ENCODE measurements at places on chromosomes 11 and 22.

DNA sequence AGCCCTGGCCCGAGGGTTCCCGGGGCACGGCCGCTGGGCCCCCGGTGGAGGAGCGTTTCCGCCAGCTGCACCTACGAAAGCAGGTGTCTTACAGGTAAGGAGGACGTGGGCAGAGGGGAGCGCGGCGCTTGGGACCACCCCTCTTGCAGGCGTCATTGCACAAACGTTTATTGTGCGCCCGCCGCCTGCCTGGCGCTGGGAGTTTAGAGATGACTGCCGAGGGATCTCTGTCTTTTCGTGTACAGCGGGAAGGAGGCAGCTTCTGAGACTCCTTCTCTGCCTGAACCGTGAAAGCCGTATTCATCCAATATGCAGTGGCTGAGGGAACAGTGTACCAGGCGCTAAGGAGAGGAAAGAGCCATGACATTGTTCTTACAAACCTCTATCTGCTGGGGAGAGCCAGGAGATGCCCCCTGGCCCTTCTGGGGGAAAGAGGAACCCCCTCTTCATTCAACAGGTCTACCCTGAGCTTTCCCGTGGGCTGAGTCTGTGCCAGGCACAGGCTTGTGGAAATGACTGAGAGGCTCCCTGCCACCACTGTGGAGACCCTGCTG lies 13.8 kb upstream of the DGKZ start:
- peak; percentile 71 for DNase-seq

GRCh38 chr22:31106731-31107177 lies 614 bp downstream of the SELENOM start:
- no peak for DNase-seq

DNA sequence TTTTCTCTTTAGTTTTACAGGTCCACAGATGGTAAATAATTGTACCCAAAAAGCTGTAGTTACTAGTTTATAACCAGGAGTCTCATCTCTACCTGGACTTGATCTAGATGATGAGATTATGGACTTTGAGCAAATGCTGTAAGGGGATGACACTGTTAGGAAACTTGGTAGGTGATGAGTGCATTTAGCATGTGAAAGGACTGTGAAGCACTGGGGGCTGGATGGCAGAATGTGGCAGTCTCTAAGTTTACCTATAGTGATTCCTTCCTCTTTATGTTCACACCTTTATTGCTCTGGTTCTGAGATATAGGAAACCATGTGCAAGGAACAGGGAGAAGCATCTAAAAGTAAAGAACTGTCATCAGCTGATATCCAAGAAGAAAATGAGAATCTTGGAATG lies 230.7 kb upstream of the CHORDC1 start:
- DNase-seq: no peak

GRCh38 chr11:12085371-12086251 lies 24.8 kb upstream of the MICAL2 start:
- no peak for DNase-seq

- DNase-seq: no peak
These were observed 36.0 kb downstream of the IRAG1 start for GRCh38 chr11:10657308-10658271.

DNA sequence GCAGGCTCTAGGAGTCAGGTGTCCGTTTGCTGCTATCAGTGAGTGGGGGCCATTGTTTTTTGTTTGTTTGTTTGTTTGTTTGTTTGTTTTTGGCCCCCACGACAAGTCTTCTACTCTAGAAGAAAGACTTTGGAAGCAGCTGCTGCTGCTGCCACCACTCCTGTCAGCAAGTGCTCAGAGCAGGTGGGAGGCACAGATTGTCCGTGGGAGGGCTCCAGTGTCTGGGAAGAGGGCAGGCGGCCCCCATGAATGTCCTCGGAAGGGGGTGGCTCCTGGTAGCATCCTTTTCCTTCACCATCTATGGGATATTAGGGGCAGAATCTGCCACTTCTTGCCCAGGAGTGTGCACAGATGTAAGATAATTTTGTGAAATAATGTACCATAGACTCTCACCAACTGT lies 37.8 kb upstream of the YWHAH start:
- no peak for DNase-seq

DNA sequence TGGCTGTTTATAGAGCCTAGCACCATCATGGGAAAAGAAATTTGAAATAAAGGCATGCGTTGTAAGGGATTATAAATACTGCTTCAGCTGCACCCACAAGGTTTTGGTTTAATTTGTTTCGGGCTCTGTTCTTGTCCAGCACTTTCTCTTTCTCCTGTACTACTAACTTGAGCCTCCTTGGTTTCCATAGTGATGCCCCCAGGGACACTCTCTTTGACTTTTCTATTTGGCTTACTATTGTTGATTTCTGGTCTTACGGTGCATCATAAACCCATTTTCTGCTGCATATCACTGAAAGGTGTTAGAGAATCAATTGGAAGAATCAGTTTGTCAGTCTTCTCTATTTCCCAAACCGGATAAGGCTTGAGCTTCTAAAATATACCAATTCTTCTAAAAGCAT lies 1674.3 kb upstream of the RAG2 start:
- no peak for DNase-seq

DNA sequence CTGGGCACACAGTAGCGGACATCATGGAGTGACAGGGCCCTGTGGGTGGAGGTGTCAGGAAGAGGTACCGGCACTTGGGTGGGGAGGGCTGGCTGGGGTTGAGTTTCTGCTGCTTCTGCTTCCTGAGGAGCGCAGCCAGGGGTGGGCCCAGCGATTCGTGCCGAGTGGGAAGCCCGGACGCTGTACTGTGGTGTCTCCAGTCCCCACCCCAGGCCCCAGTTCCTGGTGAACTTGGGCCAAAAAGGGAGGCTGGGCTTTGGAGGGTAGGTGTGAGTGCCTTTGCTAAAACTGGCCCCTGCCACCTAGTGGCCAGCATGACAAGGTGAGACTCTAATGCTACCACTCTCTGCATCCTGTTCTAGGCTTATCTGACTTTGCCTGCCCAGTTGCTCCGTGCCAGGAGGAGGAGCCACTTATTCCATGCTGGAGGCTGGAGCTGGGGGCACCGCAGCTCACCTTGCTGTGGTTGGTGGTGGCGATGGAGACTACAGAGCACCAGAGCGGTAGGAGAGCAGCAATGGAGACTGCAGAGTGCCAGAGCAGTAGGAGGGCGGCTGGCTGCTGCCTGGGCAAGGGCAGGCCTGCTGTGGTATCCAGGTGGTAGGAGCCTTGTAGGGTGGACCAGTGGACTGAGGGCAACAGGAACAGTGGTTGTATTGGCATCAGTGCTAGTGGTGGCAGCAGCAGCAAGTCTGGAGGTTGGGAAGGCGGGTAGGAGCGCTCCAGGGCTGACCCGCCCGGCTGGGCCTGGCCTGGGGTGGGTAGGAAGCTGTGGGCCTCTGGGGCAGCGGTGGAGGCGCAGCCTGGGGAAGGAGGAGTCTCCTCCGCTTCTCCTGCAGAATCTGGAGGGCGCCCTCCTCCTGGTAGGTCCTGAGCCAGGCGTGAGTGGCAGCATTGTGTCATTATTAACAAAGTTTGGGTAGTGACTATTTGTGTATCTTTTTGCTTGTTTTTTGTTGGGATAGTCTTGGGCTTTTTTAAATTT lies 2.2 kb upstream of the RFPL2 start:
- peak; percentile 1 for DNase-seq

GRCh38 chr11:123187665-123188507 lies 7.2 kb downstream of the CLMP start:
- no peak for DNase-seq

GRCh38 chr22:44526779-44527126 lies 28.7 kb upstream of the RTL6 start:
- peak; percentile 63 for DNase-seq

DNA sequence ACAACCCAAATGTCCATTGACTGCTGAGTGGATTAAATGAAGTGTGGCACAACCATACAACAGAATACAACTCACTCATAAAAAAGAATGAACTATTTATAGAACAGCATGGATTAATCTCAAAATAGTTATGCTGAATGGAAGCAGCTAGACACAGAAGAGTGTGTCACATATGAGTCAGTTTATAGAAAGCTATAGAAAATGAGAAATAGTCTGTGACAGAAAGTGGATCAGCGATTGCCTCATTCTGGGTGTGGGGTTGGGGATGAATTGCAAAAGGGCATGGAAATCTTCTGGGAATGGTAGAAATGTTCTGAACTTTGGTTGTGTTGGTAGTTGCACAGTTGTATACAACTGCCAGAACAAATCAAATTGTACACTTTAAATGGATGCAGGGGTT lies 37.4 kb downstream of the PRR5L start:
- DNase-seq: no peak

GRCh38 chr11:12160680-12161079 lies 50.3 kb downstream of the MICAL2 start:
- DNase-seq: peak; percentile 97

DNA sequence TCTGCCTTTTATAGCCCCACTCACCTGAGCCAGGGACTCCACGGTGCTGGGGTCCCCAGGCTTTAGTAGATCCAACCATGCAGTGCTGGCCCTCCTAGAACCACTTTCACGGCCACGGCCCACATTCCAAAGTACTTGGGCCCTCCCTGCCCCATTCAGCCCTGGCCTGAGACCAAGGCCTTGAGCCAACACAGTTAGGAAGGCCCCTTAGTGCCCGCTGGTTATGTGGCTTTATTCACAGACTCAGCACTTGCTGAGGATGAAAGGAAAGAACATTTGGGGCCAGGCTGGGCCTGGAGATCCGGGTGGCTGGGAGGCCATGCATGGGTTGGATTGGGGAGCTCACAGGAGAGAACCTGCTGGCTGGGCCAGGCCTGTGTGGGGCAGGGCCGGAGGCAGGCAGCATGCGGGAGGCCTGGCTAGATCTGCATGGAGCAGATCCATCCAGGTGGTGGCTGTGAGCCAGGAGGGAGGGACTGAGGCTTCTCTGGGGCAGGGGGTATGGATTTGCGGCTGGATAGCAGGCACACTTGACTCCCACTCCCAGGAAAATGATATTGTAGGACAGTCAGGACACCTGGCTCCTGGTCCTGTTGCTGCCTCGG lies 12.6 kb downstream of the CHRM1 start:
- DNase-seq: no peak

- DNase-seq: peak; percentile 65
These were observed 18.1 kb upstream of the BDNF start for GRCh38 chr11:27718346-27718862.

- no peak for DNase-seq
These were observed 1.7 kb upstream of the LARGE2 start for GRCh38 chr11:45920531-45921477.

DNA sequence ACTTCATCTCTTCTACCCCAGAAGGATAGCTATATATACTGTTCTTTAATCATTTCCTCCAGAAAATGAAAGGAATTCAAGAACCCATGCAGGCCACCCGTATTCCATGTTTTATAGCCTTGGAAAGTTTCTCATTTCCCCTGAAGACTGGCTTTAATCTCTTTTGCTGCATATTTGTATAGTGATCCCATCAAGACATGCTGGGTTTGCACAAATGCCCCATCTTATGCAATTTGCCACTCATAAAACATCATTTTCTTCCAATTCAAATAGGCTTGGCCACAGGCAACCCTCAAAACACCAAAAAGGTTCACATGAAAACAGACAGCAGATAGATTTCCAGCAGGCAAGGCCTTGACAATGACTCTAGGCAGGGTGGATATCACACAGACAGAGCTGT lies 28.3 kb upstream of the APOA1 start:
- no peak for DNase-seq

- DNase-seq: no peak
These were observed 21.7 kb downstream of the CCDC81 start for GRCh38 chr11:86396396-86396795.

DNA sequence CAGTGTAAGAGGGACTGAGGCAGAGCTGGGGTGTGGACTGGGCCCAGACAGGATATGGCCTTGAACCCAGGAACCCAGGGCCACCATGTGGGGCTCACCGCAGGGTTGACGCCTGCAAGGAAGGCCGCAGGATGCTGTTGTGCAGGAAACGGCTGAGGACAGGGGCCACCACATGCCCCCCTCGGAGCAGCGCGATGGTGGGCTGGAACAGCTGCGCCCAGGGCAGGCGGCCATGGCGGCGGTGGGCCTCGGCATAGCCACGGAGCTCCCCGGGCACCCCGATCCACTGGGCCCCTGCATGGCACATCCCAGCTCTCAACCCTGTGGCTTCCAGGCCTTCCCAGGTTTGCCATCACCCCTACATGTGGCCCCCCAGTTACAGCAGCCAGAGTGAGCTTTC lies 12.2 kb downstream of the GGT5 start:
- no peak for DNase-seq

DNA sequence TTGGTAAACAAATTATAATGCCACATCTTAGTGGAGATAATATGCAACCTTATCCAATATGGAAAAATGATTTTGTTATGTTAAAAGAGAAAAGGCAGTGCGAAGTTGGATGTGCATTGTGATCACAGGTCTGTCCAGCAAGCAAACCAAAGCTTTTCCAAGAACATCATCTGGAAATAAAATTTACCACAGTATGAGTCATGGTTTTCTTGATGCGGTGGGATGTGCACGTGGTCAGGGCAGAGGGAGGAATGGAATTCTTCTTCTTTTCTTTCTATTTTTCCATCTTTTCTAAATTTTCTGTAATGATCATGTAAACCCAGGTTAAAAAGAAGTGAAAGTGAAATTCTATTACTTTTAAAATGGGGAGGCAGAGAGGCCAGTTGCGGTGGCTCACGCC lies 169.8 kb downstream of the C11orf91 start:
- no peak for DNase-seq

DNA sequence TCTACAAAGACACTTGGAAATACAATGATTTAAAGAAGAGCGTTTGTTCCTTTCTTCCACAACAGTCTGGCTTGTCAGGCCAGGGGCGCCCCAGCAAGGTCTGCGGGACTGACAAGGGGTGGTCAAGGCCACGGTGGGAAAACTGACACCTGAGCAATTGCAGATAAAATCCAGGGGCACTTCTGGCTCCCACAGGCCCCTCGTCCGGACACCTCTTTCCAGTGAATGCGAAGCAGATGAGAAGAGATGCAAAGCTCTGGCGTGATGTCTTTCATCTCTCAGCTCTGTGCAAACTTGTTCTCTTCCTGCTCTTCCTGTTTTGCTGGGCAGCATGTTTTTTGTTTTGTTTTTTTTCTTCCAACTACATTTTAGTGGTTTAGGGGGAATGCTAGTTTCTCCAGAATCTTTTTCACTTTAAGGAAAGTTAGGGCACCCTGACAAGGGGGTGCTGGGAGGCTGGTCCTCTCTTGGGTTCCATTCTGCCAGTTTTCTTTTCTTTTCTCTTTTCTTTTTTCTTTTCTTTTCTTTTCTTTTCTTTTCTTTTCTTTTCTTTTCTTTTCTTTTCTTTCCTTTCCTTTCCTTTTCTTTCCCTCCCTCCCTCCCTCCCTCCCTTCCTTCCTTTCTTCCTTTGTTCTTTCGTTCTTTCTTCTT lies 11.1 kb upstream of the CBX6 start:
- no peak for DNase-seq

- DNase-seq: no peak
These were observed 618 bp downstream of the MTA2 start for GRCh38 chr11:62601122-62601371.

DNA sequence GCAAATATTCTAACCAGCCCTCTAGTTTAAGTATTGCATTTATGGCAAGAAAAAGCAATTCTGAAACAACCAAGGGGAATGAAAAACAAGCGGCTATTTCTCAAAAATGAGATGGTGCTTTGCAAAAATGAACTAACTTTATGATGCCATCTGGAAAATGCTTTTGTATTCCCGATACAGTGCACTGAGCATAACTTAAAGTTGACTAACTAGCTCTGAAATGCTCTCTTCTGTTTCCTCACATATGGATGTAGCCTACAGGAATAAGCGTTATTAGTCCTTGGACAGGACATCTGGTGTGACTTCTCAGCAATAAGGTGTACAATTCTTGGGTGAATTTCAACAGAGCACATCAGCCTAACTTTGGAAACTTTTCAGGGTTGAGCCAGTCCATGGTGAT lies 228.2 kb upstream of the DDI1 start:
- no peak for DNase-seq

Data from NCI-H1417 (cell line).